ENCODE measurements at places on chromosomes 2 and 18.

DNA sequence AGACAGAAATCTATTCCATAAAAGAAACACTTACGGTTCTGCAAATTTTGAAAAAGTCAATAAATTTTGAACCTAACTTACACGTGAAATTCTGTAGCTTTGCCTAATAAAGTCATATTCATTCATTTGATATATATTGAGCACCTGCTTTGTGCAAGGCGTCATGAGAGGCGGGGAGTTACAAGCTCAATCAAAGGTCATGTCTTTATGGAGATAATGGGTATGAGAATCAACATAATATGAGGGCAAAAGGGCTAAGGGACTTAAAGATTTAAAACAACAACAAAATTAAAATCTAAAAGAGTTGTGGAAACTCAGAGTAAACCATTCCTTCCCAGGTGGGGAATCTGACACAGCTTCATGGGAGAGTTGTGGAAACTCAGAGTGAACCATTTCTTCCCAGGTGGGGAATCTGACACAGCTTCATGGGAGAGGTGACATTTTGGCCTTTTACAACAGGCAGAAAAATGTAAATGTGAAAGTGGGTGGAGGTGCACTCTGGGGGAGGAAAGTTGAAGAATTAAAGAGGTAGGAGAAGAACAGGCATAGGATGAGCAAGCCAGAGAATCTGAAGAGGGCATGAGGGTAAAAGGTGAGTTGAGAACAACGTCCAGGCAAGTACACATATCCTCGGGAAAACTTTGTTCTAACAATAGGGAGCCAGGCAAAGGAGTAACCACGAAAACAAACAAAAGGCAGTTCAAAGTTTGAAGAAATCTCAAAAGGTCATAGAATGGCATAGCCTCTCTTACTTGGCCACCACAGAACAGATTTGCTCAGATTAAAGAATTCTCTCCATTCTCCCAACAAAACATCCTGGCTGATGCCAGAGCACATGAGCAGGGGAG lies 49.5 kb upstream of the CD226 start:
- DNase-seq: no peak

DNA sequence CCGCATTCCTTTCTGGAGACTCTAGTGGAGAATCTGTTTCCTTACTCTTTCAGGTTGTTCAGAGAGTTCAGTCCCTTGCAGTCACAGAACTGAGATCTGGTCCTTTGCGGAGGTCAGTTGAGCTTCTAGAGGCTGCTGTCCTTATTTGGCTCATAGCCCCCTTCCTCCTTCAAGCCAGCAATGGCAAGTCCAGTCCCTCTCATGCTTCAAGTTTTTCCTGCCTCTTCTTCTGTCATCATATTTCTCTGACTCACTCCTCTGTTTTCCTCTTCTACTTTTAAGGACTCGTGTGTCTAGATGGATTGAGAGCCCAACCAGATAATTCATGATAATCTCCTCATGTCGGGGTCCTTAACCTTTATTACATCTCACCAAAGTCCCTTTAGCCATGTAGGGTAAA lies 173.5 kb upstream of the FOSL2 start:
- no peak for DNase-seq

GRCh38 chr2:169009865-169010579 lies 21.1 kb downstream of the ABCB11 start:
- no peak for DNase-seq

DNA sequence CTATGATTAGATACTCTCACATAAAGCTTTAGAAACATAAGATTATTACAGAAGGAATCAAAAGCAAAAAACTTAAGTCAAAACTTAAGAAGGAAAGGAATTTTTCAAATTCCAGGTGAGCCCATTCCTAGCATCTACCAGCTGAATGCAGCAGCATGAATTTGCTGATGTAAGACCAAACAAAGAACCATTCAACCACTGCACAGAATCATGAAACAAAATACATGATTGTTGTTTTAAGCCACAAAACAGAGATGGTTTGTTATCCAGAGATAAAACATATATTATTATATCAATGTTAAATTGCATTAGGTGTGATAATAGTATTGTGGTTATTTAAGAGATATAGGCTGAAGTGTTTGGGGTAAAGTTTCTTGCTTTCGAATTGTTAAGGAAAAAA lies 29.0 kb downstream of the PIGN start:
- no peak for DNase-seq

DNA sequence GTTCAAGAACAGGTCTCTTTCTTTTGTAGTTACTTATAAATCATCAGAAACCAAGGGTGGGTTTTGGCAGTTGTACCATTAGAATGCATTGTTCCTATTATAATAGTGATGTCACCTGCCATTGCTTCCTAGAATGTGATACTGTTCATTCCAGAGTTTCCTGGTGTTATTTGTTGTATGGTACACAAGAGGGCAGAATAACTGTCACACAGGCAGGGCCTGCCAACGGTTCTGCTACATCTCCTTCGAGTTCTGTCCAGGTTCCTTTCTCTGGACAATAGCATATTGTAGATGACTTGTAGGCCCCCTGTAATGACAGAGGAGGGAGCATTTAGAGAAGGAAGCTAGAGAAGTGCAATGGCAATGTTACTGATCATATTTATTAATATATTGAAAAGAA lies 98.3 kb downstream of the KLHL14 start:
- no peak for DNase-seq

- peak; percentile 14 for DNase-seq
These were observed 14.9 kb upstream of the SNED1 start for GRCh38 chr2:240983361-240983995.

DNA sequence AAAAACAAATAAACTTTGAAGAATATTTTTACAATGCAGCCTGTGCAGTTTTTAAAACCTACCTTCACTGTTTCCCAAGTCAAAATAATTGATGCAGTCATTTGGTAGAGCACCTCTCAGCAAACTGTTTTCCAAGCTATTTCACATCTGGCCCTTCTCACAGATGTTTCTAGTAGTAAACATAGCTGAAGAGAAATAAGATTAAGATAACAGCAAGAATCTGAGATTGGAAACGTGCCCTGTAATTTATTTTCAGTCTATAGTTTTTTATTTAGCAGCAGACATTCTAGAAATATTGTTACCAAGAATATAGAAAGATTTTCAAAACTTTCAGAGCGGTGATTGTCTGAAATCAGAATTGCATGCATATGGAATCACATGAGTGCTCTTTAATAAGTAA lies 440.2 kb downstream of the TRIB2 start:
- DNase-seq: no peak

DNA sequence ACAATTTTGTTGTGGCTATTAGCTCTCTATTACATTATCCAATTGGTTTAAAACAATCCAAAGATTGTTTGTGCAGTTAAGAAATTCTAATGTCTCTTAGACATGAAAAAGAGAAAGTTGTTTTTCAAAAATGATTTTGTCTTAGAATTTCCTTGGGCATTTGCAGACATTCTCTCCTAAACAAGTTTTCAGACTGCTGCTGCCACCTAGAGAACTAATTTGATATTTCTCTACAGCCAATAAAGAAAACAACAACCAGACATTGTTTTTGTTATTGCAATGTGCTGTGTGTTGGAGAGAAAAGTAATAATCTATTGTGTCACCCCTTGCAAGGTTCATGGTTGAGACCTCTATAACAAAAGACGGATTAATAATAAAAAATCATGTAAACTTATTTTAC lies 119.0 kb upstream of the SYT4 start:
- no peak for DNase-seq

GRCh38 chr2:161139098-161139987 lies 20.9 kb upstream of the TANK start:
- DNase-seq: no peak

All from activated CD8-positive, alpha-beta memory T cell treated with anti-CD3 and anti-CD28 coated beads for 4 hours (primary cell).